Effector memory CD8-positive, alpha-beta T cell (primary cell): ENCODE measurements at places on chromosomes 7 and 10.
A peak's percentile ranks its signal among the peaks of the same experiment; 100 is the strongest.

DNA sequence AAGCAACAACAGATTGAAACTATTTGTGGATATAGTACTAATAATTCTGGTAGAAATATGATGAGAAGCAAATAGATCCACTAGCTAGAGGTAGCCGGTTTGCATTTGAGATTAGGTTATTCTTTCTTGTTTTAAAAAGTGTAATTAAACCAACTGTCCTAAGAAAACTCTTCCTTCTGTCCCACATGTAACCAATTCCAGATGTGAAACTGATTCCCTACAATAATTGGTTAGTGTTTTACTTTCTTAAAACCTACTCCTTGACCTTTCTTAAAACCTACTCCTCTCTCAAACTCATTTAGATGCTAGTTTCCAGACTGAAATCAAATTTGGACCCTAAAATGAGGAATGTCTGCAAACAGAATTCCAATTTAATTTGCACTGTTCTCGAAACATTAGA is 521.5 kb downstream of the SUGCT start:
- DNase-seq: no peak

DNA sequence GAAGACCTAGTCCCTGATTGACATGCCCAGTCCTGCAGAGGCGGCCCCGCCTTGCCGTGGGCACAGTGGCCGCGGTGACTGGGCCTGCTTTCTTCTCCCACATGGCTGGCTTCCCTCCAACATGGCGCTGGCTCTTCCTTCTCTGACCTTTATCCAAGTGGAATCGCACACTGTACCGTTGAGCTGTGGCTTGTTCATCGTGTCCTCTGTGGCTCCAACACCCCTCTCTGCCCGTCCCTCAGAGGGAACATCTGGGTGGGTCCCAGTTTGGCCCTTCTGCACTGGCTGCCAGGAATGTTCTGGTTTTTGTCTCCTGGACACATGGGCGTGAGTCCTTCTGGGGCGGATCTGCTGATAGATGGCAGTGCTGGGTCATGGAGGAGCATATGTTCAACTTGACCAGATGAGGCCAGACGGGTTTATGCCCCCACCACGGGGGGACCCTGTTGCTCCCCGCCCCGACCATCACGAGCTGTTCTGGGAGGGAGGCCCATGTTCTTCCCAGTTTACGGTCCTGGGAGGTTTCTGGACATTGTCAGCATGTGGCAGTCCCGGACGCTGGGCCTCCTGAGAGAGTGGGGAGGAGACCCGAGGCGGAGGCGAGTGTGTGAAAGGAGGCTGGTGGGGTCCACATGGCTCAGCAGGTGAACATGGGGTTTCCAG is 63.5 kb downstream of the LHPP start:
- DNase-seq: no peak

DNA sequence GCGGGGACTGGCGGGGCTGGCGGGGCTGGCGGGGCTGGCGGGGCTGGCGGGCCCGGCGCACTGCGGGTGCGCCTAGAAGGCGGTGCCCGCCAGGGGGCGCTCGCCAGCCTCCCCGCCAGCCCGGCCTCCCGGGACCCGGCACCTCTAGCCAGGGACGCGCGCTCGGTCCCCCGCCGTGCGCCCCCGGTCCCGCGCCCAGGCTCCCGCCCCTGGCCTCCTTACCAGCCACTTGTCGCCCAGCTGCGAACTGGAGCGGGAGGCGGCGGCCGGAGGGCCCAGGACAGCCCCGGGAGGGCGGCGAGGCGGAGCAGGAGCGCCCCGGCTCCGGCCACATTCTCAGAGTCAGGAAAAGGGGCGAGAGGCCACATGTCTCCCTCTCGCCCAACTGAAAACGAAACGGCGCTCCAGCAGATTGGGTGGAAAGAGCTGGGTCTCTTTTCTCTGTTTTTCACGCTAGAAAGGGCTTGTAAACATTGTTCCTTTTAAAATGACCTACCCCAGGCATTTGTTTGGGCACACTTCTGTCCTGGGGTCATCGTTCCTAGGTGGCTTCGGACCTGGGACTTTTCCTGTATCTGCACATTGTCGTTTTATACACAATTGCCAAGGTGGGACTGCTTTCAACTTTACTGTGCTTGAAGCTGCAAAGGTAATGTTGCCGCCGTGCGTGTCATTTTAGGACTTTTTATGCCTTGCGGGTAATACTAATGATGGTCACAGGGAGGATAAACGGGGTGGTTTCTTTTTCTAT is 378 bp upstream of the PRKCQ start:
- peak; percentile 85 for DNase-seq

- DNase-seq: no peak
Measured at GRCh38 chr7:35004531-35005095, 32.7 kb downstream of the DPY19L1 start.

DNA sequence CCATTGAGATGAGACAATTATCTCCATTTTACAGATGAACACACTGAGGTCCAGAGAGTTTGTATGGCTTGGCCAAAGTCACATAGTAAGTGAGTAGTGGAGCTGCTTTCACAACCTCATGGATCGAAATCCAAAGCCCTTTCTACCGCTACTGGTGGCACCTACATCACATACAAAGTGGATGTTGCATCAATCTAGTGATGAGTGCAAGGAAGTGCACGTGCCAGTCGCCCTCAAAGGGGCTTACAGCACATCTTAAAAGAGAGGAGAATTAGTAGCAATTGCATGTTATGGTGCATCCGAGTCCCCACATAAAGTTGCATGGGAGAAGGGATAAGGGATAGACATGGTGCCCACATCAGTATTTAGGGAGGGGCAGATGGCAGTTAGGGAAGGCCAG is 31.0 kb upstream of the GPR26 start:
- no peak for DNase-seq
